ENCODE measurements at places on chromosomes 11 and 22.

DNA sequence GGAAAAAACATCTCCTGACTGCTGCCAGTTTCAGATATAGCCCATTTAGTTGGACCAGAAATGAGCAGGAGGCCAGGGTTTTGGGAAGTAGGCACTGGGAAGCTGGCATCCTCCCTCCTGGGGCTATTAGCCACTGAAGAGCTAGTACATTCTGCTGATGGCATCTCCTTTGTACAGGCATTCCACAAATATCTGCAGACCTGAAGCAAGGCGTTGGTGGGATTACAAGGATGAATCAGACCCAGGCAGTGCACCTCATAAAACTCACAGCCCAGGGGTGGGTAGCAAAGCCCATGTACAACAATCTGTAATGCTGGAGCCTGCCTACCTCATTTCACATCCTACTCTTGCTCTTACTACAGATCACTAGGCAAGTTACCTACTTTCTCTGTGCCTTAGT lies 27.5 kb upstream of the POU2AF1 start:
- no peak for DNase-seq

GRCh38 chr22:28332410-28332809 lies 347.2 kb downstream of the TTC28 start:
- no peak for DNase-seq

DNA sequence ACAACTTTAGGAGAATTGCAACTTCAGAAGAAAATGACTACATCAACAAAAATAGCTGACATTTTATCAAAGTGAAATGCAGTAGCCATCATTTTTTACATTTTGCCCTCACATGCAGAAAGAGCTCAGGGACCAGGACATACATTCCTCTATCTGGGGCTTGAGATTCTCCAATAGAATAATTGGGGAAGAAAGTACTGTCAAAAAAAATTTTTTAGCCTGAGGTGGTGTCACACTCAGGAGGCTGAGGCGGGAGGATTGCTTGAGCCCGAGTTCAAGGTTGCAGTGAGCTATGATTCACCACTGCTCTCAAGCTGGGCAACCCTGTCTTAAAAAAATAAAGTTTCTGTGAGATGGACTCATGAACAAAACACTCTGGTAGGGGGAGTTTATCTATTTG lies 32.2 kb upstream of the DEPDC7 start:
- no peak for DNase-seq

- no peak for DNase-seq
These were observed 19.2 kb upstream of the SLC5A12 start for GRCh38 chr11:26741036-26741435.

DNA sequence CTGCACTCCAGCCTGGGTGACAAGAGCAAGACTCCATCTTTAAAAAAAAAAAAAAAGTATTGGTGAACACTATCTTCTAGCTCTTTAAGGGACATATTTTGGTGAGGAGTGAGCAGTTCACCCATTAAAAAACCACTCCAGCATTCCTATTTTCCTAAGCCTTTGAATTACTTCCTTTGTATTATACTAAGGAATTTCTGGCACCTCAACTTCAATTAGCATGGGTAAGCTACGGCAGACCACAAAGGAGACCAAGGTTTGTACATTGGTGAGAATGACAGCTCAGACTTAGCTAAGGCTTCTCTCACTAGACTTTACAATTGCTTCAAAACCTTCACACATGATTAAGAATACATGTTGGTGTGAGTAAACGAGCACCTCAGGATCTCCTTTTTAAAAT lies 57.0 kb upstream of the BIRC3 start:
- no peak for DNase-seq

- DNase-seq, result no peak
These were observed 2.3 kb downstream of the MALAT1 start for GRCh38 chr11:65501186-65501471.

DNA sequence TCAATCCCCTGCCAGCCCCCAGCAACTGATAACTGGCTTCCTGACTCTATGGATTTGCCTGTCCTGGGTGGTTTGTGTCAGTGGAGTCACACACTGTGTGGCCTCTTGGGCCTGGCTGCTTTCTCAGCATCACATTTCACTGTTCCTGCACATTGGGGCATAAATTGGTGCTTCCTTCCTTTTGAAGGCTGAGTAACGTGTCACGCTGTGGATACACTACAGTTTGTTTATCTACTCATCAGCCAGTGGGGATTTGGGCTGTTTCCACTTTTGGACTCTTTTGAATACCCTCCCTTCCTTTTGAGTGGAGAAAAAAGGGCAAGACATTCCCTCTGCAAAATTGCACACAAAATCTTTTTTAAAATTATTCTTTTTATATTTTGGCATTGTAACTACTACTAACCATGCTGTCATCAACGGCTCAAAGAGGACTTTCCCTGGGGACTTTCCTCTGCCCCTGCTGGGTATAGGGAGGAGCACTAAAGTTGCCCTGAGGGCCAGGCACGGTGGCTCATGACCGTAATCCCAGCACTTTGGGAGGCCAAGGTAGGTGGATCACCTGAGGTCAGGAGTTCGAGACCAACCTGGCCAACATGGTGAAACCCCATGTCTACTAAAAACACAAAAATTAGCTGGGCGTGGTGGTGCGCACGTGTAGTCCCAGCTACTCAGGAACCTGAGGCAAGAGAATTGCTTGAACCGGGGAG lies 7.8 kb upstream of the CELSR1 start:
- DNase-seq, result no peak

- no peak for DNase-seq
These were observed 86.2 kb downstream of the PAK1 start for GRCh38 chr11:77387701-77388100.

GRCh38 chr11:64372802-64373597 lies 14.0 kb downstream of the RPS6KA4 start:
- no peak for DNase-seq

- no peak for DNase-seq
These were observed 929 bp downstream of the PRDM10 start for GRCh38 chr11:130001461-130002351.

DNA sequence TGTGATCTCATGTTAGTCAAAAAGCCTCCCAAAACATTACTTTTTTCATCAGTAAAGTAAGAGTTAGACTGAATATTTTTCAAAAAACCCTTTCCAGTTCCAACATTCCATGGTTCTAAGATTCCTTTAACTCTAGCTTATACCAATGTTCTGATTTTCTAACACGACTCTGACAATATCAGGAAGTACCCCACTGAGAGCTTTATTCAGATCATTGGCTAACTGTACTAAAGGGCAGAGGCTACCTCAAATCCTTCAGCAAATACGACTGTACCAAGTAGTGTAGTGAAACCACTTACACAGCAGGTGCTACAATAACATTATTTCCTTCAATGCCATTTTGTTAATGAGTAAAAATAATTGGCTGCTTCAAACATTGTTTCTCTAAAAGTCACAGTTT lies 213.4 kb upstream of the PITPNB start:
- DNase-seq, result no peak

GRCh38 chr11:10604340-10604748 lies 35.9 kb upstream of the LYVE1 start:
- DNase-seq, result no peak

Measured in stimulated activated CD4-positive, alpha-beta T cell treated with anti-CD3 and anti-CD28 coated beads, Interleukin-1b, Interleukin-23, amount 100 ng/mL, for 1 hour (primary cell).